ENCODE measurements at places on chromosomes 16 and 17. TPM values are rescaled to one million over a fixed set of nuclear protein-coding genes. Genes with fewer than 3 reads are reported as not detected.

Gene PRSS8
- total RNA-seq, result 46.3 TPM

DNA sequence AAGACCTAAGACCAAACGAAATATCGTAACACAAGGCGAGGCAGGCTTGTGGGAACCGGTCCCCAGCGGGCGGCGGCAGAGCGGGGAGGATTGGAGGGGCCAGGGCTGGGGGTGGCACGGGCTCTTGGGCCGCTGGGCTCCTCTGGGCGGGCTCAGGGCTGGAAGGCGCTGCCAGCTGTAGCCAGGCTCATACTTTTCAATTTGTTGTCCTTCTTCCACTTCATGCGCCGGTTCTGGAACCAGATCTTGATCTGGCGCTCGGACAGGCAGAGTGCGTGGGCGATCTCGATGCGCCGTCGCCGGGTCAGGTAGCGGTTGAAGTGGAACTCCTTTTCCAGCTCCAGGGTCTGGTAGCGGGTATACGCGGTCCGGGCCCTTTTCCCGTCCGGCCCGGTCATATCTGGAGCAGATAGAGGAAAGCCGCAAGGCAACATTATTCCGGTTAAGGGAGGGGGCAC is 1.5 kb downstream of the HOXB5 start:
- DNase-seq, result no peak

Gene DNAH17
- 6.2 TPM for total RNA-seq

Gene CTDNEP1
- total RNA-seq, result 54.7 TPM

Gene GPR179
- total RNA-seq, result not detected

Gene C16orf96
- total RNA-seq, result 0.15 TPM
